ENCODE measurements at places on chromosomes 16 and 17.

- no peak for DNase-seq
Observed at GRCh38 chr17:35731917-35732805, 722 bp downstream of the RASL10B start.

DNA sequence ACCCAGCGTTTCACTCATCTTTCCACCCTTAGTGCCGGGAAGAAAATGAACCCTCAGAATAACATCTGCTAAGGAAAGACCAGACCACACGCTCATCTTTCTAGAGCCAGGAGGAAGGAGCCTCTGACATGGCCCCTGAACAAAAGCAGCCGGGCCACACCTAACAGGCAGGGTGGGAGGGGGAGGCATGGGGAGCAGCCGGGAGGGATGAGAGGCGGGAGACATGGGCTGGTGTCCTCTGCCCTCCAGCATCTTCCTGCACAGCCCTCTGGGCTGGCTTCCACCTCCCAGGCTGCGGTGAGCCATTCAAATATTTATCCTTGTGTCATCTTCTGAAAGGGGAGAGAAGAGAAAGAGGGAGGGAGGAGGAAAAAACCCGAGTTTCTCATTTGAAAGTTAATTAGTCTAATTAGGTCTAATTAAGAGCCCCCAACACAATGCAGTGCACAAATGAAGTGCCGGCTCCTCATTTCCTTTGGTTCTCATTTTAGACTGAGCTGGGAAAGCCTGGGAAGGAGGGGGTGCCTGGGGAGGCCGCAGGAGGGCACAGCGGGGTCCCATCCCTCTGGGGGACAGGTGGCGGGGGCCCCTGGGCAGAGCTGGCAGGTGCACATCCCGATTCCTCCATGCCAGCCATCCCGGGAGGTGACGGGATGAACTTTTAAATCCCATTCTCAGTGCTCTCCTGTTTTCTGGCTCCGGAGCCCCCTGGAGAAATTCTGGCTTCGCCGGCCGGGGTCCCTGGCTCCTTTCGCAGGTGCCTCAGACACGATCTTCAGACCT is 90.5 kb downstream of the ENGASE start:
- no peak for DNase-seq

DNA sequence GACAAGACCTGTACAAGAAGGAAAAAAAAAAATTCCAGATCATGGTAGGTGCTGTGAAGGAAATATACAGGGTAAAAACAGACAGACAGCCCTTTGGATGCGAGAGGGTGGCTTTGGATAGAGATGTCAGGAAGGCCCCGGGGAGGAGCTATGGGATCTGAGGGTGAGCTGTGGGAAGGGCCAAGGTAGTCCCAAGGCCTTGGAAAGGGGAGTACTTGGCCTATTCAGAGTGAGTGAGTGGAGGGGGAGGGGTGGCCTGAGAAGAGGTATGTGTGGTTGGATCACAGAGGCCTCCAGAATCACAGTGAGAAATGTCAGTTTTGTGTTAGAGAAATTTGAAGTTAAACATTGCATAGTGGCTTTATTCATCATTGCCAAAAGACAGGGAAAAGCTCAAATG is 31.2 kb upstream of the AKTIP start:
- DNase-seq: no peak

- DNase-seq: peak; percentile 32
Observed at GRCh38 chr16:57422026-57422944, 17.7 kb downstream of the CCL17 start.

GRCh38 chr16:12898551-12898950 is 2.8 kb upstream of the SHISA9 start:
- no peak for DNase-seq

DNA sequence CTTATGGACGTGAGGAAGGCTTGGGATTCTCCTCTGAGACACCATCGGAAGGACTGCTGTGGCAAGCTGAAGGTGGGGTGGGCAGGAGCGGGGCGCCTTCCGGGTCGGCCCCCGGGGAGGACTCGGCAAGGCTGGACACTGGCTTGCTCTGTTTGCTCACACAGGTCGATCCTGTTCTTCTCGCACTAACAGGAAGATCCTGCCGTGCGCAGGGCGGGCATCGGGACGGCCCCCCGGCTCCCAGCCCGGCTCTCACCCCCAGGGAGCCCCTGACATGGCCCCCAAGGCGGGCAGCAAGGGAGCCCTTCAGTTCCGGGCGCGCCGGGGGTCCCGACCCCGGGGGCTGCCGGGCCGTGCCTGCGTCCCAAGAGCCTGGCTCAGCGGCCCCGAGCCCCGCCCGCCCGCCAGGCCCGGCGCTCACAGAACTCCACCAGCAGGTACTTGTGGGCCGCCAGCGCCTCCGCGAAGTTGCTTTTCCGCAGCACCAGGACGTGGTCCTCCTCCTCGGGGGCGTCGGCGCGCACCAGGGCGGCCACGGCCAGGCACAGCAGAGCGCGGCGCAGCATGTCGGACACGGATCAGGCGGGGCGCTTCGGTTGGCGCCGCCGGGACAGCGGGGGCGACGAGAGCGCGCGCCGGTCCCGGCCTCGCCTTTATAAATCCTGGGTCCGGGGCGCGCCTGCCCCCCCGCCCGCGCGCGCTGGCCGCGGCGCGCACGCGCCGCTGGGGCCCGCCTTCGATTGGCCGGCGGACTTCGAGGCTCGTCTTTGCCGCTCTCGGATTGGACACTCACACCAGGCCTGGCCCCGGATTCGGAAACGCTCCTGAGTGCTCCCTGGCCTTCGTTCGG is at the start of gene P4HB:
Gene P4HB (minus strand): TSS at position 630 of the 850 bp plus-strand sequence. CDS start 64 bp downstream, at position 566.
- DNase-seq: no peak

DNA sequence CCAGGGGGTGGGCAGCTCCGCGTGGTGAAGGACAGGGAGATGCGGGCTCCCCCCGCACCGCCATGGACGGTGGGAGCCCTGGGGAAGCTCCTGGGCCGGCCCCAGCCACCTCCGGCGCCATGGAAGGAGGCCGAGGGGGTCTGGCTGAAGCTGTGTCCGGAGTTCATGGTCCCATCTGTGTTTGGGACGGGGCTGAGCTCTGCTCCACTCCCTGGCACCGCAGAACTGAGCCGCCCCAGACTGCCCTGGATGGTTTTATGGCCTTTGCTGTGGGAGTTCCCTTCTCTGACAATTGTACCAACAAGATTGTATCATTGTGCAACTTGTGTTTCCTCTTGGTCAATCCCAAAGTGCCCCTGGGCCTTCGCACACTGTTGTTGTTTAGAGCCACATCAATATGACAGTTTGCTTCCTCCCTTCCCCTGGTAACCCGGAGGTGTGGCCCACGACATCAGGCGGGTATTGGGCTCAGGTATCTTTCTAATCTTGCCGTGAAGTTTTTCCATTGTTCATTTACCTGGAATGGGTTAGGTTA is 942 bp downstream of the KRT23 start:
- no peak for DNase-seq

DNA sequence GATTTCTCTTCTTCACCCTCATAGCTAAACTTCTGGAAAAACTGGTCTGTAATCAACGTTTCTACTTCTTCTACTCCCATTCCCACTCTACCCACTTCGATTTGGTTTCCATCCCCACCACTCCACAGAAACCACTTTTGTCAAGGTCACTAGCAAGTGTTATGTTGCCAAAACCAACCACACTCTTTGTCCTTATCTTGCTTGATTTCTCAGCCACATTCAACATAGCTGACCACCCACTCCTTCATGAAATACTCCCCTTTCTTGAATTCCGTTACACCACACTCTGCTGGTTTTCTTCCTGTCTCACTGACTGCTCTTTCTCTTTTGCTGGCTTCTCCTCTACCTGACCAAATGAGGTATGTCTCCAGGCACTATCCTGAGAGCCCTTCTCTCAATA is 11.9 kb downstream of the IKZF3 start:
- DNase-seq: no peak

- peak; percentile 63 for DNase-seq
Observed at GRCh38 chr17:7803981-7804380, 30.0 kb upstream of the KDM6B start.

DNA sequence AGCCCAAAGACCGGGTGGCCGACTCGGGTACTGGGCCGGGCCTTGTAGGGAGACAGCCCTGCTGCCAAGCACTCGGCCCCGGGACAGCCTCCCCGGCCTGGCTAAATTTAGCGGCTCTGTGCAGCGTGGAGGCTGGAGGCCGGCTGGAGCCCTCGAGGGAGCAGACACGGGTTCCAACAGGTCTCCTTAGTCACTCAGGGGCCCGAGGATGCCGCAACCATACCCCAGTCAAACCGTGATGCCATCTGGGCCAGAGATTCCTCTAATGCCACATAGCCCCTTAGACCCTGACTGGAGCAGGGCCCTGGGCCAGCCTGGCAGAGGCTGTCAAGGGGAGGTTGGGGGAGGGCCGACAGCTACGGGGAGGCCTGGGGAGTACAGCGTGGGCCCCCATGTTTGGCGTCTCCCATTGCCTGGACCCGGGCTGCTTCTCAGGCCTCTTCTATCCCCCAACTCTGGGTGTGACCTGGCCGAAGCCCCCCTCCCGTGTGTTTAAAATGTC is 2.9 kb upstream of the P2RX1 start:
- DNase-seq: no peak

DNA sequence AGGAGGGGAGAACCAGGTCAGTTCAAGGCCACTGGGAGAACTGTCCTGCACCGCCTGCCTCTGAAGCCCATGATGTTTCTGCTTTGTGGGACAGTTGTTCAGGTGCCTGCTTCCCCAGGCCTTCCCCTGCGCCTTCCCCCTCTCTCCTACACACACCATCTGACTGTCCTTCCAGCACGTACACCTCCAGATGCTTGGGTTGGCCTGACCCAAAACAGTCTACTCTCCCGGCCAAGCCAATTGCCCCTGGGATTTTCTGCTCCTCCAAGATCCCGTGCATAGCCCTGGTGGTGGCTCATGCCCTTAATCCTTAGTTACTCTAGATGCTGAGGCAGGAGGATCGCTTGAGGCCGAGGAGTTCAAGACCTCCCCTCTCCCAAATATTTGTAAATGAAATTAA is 684 bp upstream of the RSAD1 start:
- no peak for DNase-seq

DNA sequence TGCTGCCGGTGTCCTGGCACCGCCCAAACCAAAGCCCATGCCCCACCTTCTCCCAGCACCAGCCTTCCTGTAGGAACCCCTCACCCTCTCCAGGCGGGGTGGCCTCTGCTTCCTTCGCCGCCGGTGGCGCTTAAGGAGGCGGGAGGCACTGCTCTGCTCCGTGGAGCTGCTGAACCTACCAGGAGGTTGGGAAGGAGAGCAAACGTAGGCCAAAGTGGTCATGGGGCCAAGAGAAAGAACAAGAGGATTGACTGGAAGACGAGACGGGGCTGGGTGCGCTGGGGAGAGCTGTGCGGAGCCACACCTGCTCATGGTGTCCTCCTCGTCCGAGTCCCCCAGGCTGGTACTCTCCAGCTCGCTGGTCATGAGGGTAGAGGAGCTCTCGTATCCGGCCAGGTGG is 4.8 kb downstream of the DVL2 start:
- DNase-seq: no peak

- no peak for DNase-seq
Observed at GRCh38 chr16:9334103-9334502, 242.7 kb downstream of the HAPSTR1 start.

- no peak for DNase-seq
Observed at GRCh38 chr17:45127548-45128300, 4.6 kb downstream of the PLCD3 start.

- DNase-seq: no peak
Observed at GRCh38 chr17:18257268-18257981, 1.1 kb downstream of the FLII start.

- DNase-seq: no peak
Observed at GRCh38 chr16:24953306-24953705, 61.9 kb downstream of the ARHGAP17 start.

DNA sequence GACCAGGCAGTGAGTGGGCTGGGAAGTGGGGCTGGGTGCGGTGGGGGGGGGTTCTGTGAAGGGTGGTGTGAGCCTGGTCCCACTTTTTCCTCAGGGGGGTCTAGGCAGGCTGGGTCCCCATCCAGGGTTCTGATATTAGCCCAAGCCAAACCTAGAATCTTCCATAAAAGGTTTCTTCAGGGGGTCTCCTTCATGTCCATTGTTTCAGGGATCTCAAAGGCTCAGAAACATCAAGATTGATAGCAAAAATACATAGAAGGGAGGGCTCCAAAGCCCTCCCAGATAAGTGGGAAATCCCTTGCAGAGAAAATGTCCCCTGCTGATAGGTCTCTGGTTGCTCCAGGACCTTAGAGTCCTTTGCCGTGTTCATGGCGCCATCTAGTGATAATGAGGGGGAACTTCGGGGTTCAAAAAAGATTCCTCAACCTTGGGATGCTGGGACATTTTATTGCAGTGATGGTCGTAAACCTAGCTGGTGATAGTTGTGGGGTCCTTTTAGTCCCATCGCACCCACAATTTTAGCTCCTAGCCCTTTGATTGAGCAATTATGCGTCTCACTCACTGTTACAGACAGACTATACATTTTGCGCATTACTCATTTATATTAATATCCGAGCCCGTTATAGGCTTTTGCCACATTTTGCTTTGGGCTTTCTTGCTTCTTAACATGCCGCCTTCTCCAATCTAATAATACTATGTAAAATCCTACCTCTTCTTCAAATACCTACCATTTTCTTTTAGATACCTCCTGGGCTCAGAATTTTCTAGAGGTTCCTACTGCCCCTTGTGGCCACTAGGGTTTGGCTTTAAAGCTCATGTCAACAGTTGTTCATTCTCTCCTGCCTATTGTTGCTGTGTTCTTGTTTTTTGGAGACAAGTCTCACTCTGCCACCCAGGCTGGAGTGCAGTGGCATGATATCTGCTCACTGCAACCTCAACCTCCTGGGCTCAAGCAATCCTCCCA is 35.1 kb downstream of the IGF2BP1 start:
- peak; percentile 55 for DNase-seq

- no peak for DNase-seq
Observed at GRCh38 chr17:30172560-30172959, 55.9 kb downstream of the NSRP1 start.

DNA sequence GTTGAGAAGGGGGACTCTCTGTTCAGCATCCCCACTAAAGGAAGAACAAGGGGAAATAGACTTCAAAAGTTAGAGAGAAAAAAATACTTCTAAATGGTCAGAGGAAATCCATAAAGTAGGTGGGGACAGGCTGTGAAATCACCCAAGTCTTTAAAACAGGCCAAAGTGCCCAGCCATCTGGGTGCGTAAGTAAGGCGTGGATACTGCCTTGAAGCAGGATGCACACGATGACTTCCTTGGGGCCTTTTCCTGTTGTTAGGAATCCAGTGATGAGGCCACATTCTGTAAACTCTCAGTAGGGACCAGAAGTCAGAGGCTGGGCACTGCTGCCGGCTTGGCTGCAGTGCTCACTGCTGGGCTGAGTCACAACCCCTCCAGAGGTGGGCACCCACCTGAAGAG is 9.2 kb downstream of the AXIN2 start:
- DNase-seq: no peak

DNA sequence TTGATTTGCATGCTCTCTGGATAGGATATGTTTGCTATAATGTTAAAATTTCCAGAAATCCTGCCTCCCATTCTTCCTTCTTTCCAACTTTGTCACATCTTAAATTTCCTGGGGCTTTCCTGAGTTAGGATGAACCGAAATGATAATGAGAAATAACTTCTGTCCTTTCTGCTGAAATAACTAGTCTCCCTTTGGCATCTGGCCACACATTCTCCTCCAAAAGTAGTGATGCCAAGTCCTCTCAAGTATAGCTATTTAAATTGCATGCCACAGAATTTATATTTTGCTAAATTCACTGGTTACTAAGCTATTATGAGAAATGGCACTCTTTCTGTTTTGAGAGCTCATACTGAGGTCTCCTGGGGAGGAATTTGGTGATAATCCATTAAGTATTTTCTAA is 30.6 kb downstream of the FAM20A start:
- no peak for DNase-seq

GRCh38 chr17:79777120-79777893 is 641 bp upstream of the CBX2 start:
- DNase-seq: no peak

GRCh38 chr17:76805319-76805718 is 62.9 kb upstream of the MGAT5B start:
- DNase-seq: no peak

- DNase-seq: no peak
Observed at GRCh38 chr16:72051818-72052217, 2.5 kb upstream of the HP start.

All from LNCaP clone FGC (cell line).